CD4-positive, alpha-beta T cell treated with Interferon gamma for 1 hour (primary cell): ENCODE measurements at places on chromosomes 3 and 15.
A peak's percentile ranks its signal among the peaks of the same experiment; 100 is the strongest.

GRCh38 chr15:85800478-85801123 lies 5.9 kb upstream of the KLHL25 start:
- no peak for DNase-seq

GRCh38 chr3:9951598-9951961 lies 628 bp downstream of the PRRT3 start:
- no peak for DNase-seq

DNA sequence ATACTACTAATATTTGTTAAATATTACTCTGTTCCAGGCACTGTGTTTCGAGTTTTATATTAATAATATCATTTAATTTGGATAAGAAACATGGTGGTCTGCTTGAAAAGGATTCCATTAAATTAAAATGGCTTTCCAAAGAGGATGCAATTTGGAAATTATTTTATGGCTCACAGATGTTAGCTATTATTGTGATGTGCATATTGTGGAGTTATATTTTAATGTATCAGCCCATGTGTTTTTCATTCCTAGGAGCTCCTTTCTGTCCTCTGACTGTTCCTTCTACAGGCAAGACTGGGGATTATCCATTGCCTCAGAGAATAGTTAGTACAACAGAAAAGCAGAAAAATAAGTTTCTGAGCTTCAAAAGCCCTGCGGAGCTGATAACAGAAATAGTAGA lies 376.7 kb upstream of the PDZRN3 start:
- DNase-seq = no peak

DNA sequence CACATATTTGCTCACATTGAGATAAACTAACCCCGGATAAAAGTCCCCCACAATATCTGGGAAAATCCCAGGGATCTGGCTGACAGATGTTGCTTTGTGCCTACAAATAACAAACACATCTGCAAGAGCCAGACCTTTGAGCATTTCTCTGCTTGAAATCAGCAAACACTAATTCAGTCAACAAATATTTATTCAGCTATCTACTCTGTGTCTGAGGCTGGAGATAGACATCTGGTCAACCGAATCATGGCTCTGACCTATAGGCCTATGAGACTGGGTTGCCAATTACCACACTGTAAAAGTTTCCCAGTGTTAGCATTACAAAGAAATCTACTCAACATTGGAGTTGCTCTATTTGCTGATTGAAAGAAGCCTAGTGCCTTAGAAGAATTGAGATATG lies 201.1 kb upstream of the CADPS start:
- no peak for DNase-seq

GRCh38 chr3:151330899-151331298 lies 1.6 kb upstream of the P2RY13 start:
- no peak for DNase-seq

- DNase-seq = no peak
Measured at GRCh38 chr3:13077431-13078162, 4.4 kb upstream of the IQSEC1 start.

- no peak for DNase-seq
Measured at GRCh38 chr3:132293251-132293650, 24.0 kb upstream of the ACP3 start.

DNA sequence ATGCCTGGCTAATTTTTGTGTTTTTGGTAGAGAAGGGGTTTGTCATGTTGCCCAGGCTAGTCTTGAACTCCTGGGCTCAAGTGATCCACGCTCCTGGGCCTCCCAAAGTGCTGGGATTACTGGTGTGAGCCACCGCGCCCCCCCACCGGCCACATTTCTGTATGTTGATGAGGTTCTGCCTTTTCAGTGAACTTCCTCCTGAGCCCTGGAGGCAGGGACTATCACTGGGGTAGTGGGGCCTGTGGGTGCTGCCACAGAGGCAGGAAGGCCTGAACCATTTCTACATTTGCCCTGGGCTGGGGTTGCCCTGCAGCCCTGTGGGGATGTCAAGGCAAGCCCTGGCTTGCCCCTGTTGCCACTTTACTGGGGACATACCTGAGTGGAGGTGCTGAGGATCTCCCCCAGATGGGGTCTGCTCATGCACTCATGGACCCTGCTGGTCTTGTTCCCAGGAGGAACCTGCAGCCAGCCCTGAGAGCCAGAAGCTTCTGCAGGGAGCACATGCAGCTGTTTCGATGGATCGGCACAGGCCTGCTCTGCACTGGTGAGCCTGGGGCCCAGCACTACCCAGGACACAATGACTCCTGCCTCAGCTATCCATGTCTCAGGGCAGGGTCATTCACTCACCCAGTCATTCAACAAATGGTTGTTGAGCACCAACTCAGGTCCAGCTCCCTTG lies 5.7 kb downstream of the SLC28A1 start:
- no peak for DNase-seq

DNA sequence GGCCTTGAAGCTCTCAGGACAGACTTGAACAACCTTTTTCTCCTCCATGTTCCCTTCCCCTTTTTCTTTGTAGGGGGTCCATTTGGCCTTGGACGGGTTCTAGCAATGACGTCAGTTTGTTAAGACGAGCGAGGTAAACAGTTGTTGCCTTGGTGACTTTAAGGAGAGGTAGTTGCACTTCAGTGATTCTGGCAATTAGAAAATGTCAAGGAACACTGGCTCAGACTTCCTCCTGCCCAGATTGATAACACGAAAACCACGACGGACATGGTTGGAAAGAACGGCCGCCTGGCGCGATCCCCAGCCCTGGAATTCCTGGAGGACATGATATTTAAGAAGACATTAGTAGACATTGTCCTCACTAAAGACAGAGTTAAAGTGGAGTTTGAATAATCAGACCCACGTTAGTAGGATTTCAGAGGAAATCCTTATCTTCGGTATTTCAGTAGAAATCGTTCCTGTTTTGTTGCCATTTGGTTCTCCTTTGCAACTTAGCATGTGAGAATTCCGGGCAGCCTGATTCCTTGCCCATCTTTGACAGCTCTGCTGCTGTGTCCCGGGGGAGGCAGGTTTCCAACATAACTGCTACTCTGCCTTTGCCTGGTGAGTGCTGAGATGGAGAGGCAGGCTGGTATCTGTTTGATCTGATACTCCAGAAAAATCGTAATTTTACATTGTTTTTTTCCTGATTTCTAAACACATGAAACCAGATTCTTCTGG lies 87.3 kb downstream of the ST6GAL1 start:
- DNase-seq = no peak

DNA sequence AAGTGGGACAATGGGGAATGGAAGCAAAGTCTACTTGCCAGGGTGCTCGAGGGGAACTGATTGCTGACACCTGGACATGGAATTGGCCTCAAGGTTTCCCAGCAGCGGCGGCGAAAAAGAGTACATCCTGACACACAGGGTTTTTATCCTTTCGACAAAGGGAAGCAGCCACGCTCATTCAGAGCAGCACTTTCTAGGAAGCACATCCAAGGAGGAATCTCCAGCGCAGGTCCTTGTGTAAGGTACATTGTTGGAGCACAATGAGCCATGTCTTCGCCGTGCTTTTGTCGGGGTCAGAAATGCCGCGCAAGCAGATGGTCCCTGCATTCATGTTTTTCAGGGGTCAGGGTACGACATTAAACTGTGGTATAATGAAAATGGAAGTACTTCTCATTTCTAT lies 16.8 kb downstream of the CACNA1D start:
- no peak for DNase-seq

DNA sequence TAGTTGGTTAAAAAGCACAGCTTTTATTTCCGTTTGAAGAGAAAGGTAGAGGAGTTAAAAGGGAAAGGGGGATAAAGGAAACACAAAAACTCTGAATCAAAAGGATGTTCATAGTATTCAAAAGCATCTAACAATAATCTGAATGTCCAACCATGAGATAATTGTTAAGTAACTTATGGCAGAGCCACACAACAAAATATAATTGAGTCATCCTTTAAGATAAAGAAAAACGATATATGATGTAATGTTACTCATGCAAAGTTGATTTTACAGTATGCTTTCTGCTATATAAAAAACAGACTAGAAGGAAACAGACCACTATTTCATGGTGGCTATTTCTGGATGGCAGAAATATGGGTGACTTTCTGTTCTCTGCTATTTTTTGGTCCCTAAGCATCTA lies 3.9 kb downstream of the XPC start:
- no peak for DNase-seq

GRCh38 chr3:40054568-40055222 lies 245.3 kb downstream of the MYRIP start:
- no peak for DNase-seq

DNA sequence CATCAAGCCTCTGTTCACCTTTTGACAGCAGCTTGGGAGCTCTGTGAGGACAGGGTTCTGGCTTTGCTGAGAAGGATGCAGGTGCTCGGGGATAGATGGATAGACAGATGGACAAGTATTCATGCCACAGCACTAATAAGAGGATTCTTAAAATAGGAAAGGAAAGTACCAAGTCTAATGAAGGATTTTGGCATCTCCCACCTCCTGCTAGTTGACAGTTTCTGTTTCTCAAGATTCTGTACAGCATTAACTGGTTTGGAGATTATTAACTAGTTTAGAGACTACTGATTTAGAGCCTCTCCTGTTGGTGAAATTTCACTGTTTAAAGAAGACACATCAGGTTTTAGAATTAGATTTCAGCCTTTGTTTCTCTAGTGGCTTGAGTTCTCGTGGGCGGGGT lies 152.3 kb downstream of the CACNA1D start:
- DNase-seq = no peak

- no peak for DNase-seq
Measured at GRCh38 chr15:64532521-64533315, 72.3 kb downstream of the ZNF609 start.

DNA sequence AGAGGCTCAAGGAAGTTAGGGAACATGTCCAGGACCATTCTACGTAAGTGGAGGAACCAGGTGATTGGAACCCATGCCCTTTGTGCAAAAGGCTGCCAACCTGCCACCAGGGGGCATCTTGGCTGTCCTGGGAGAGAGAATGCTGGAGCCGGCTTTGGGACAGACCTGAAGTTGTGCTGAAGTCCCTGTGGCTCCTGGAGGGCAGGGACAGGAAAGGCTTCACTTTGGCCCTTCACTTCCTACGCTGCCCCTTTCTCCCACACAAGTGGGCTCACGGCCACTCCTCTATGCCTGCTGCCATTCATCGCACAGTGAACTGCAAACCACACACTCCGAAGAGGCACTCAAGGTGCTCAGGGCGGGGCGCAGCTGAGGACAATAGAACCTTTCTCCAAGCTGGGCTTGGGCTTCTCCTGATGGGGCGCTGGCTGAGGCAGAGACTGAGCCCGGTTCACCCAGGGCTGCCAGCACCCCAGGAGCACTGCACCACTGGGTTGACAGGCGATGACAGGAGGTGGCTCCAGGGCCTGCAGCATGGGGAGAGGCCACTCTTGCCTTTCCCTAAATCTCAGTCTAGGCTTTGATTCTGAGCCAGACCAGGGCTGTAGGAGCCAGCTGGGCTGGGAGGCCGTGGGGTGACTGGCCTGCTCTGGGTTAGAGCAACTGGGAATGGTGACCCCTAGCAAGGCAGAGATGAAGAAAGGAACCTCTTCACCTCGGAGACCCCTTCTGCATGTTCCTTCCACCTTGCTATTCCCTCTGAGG lies 8.4 kb downstream of the SHF start:
- peak; percentile 34 for DNase-seq

GRCh38 chr15:79265167-79265566 lies 17.4 kb upstream of the ANKRD34C start:
- DNase-seq = no peak

GRCh38 chr3:189507856-189508255 lies 123.3 kb upstream of the TP63 start:
- DNase-seq = no peak

- DNase-seq = no peak
Measured at GRCh38 chr3:39468108-39468436, 592 bp downstream of the MOBP start.

DNA sequence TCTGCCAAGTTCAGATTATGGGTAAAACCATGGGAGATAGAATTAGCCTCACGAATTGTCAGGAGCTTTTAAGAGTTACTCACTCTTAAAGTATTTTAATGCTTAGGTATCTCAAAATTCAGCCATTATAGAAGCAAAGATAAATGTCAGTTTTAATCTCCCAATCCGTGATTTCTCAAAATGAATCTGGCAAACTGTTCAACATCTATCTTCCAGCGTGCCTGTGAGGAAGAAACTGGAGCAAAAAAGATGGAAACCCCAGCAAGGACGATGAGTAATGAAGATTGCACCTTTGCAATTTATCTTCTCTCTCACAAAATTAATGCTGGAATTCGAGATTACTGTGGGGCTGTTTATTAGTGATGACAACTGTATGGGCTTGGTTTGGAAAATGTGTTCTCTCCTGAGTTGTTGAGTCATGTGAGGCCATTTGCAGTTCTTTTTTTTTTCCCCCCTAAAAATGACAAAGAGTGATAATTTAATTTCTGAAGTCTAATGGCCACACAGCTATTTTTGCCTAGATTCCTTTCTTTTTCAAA lies 70.5 kb downstream of the PYDC2 start:
- DNase-seq = no peak

DNA sequence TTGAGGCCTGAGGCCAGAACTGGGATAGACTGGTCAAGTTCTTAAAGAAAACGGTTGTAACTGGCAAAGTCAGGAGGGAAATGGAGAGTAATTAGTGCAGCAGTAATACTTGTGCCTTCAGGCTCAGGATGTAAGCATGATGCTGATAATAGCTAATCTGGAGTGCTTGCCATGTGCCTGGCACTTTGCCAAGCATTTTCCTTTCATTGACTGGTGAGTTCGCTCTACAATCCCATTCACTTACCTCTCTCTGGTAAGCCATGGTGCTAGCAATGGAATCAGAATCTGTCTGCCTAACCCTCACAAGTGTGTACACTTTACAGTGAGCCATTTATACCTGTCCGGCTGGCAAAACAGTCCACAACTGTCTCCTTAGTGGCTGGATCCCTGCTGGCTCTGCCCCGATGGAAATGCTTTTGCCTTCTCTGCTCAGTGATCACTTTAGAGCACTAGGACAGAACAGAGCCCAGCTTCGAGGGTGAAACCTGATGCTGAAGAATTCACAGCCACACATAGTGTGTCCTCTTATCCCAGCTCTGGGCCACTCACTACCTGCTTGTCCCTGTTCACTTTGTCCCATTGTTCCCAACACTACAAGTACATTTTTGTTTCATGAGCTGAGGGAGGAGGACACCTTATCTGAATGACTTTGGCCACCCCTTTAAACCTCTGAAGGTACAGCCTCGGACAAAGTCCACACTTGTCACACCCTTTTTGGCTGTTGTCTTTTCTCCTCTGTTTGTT lies 10.3 kb downstream of the CHP1 start:
- DNase-seq = no peak

DNA sequence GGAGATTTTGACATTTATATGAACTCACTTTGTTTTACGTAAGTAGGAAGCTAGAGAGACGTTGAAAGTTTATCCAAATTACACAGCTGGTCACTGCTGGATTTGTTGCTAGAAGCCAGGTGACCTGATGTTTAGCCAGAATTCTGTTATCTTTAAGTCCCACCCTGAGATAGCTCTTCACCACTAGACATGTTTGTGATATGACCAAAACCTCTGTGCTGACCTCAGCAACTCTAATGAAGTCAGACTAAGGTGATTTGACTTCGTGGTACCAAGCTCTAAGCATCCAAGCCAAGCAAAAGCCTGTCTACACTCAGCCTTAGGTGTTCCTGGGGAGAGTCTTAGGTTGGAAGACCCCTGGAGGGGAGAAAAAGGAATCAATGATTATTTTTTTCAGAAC lies 102.4 kb downstream of the ARRDC4 start:
- no peak for DNase-seq

- no peak for DNase-seq
Measured at GRCh38 chr3:88677298-88677697, 430.1 kb upstream of the EPHA3 start.
